ENCODE measurements at places on chromosomes 3 and 15. TPM values are rescaled to one million over a fixed set of nuclear protein-coding genes. Genes with fewer than 3 reads are reported as not detected.
A peak's percentile ranks its signal among the peaks of the same experiment; 100 is the strongest.

The SGO1 gene
- total RNA-seq, result 0.19 TPM

The FBXL22 gene
- total RNA-seq, result 17.7 TPM

The CASR gene
- not detected for total RNA-seq

The MEX3B gene
- 2.7 TPM for total RNA-seq

The LMOD3 gene
- not detected for total RNA-seq

The NRROS gene
- 10.6 TPM for total RNA-seq

The VIPR1 gene
- total RNA-seq, result 2.2 TPM

The PLD1 gene
- 30.9 TPM for total RNA-seq

The CCDC54 gene
- total RNA-seq, result not detected

GRCh38 chr15:38059665-38060064, 125.2 kb downstream of the TMCO5A start:
- DNase-seq, result no peak

GRCh38 chr3:81793410-81793809, 32.0 kb upstream of the GBE1 start:
- DNase-seq, result no peak

GRCh38 chr15:92801774-92802464, 98.2 kb upstream of the CHD2 start:
- peak; percentile 88 for DNase-seq

DNA sequence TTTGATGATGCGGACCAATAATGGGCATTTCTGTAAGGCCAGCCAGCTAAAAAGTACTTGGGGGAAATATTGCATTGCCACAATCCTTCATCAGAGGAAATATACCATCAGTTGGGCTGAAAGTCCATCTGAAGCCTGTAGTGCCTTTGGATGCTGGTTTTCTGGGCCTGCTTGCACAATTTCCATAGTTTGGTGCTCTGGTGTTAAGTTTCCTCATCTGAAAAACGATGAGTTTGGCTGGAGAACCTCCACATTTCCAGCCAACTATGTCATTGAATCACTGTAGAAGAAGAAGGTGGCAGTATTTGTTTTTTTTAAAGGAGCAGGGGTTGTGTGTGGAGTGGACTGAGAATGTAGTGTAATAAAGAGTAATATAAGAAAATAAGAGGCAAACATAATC, 10.1 kb downstream of the CCNB2 start:
- DNase-seq, result no peak

GRCh38 chr15:65869954-65870871, 922 bp downstream of the RAB11A start:
- DNase-seq, result peak; percentile 82

DNA sequence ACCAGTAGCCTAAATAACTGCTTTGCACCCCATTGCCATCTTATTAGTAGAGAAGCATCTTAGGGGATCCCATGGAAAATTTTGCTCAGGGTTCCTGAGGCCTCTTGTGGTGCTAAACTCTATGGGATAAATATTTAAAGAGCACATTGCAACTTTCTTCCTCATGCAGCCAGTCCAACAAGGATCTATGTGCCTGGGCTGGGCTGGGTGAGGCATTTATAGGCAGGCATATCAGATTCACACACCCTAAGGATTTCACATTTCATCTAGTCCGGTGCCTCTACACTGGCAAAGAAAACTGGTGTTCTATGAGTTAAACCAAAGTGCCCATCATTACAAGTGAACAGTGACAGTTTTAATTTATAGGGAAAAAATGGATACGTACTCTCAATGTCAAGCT, 512.3 kb downstream of the EDEM1 start:
- DNase-seq, result no peak

- no peak for DNase-seq
Observed at GRCh38 chr3:188111002-188111584, 42.9 kb upstream of the LPP start.

GRCh38 chr15:57675481-57676181, 30.9 kb upstream of the POLR2M start:
- DNase-seq, result no peak

GRCh38 chr3:133874761-133875438, 20.8 kb downstream of the RAB6B start:
- no peak for DNase-seq

DNA sequence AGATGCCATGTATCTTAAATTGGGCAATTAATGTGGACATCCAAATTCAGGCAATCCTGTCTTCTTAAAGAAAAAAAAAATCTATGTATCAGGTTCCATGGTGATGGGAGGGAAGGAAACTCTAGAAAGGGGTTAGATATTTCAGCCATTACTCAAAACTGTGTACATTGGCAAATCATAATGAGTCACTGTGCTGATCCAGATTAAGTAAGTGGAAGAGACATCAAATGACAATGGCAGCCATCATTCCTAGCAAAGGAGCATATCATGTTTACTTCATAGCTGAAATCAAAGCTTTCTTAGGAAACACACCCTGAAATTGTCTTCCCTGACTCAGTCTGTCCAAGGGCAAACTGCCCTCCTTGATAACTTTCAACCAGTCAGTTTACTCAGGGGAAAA, 713.3 kb upstream of the GBE1 start:
- DNase-seq, result no peak

DNA sequence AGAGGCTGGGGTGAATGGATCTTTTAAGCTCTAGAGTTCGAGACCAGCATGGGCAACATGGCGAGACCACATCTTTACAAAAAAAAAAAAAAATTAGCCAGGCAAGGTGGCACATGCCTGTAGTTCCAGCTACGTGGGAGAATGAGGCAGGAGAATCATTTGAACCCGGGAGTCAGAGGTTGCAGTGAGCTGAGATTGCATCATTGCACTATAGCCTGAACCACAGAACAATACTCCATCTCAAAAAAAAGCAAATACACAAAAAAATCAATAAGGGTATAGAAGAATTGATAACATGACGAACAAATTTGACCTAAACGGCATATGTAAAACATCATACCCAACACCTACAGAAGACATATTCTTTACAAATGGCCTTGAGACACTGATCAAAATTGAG, 668.4 kb downstream of the MECOM start:
- no peak for DNase-seq

DNA sequence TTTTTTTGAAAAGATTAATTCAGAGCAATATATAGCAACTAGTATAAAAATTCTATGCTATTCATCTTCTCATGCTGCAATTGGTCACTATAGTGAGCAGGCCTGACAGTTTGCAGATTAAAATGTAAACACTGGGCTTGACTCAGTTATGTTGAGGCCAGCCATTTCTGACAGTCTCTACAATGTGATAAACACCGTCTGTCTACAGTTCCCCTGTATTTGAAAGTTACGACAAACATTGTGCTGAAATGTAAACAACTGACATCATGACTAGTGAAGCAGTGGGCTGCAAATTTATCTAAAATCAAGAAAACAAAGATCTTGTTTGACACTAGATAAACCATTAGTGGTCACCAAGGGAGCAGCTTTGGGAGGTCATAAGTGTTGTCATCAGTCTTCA, 197.4 kb downstream of the ISL2 start:
- DNase-seq, result no peak

GRCh38 chr3:33076952-33077351, 20.0 kb downstream of the GLB1 start:
- no peak for DNase-seq

DNA sequence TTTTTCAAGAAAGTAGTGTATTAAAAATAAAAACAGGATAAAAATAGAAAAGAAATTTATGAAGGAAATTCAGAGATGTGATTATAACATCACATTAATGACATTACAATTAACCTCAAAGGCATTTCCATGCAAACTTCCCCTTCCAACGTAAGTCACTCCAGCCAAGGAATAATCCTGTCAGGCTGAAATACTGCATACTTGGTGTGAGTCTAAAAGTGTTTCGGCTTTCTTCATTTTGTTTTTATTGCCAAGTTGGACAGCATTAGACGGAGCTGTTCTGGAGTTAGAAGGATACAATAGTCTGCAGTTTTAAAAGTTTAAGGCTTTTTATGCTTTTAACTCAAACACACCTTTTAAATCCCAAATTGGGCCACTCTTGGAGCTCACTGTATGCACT, 435.0 kb downstream of the MECOM start:
- DNase-seq, result no peak

DNA sequence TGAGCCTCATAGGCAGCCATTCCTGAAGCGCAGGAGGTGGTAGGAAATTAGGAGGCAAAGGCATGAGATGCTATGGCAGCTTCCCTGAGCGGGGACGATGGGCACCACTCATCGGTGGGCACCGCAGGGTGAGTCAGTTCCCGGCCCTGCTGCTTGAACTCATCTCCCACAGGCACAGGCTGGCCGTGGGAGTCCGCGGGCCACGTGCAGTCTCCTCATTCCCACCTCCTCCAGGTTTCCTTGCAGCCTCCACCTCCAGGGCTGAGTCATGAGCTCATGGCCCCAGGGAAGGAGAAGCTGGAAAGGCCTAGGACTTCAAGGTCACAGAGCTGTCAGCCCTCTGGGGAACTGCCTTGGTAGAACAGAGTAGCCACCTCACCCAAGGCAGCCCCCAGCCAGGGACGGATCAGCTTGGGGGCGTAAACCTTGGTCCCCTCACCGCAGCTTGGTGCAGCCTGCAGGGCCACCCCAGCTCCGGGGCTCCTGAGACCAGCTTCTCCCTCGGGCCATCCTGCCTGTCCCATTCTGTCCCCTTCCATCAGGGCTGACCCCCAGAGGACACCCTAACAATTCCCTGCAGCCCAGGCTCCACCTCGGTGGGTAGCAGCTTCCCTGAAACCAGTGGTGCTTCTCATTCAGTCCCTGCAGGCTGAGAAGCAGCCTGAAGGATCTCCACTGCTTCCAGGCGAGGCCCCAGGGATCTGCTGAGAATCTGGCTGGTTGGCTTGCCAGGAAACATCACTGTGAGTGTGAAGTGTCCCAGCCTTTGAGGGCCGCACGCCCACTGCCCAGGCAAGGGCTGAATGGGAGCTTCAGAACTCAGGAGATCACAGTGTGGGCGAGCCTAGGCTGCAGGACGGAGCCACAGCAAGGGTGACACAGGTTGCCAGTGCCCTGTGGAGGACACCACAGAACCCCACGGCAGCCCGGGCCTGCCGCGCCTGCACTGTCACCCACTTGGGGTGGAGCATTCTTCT, 150.7 kb upstream of the MEF2A start:
- peak; percentile 79 for DNase-seq

DNA sequence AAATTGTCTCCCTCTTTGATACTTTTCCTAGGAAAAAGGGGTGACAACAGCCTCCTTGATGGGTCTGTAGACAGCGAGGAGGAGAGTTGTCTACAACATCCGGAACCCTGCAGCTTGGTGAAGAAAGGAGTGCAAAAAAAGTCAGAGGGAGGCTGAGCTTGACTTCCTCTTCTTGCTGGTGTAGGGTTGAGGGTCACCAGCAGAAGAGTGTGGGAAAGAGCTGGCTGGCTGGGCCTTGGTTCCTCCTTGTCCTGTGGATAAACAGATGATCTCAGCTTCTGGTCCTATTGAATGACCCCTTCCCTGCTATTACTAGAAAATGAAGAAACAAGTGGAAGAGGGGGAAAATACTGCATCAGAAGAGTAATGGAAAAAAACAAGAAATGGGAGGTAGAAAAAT, 20.4 kb downstream of the SLC7A14 start:
- DNase-seq, result no peak

DNA sequence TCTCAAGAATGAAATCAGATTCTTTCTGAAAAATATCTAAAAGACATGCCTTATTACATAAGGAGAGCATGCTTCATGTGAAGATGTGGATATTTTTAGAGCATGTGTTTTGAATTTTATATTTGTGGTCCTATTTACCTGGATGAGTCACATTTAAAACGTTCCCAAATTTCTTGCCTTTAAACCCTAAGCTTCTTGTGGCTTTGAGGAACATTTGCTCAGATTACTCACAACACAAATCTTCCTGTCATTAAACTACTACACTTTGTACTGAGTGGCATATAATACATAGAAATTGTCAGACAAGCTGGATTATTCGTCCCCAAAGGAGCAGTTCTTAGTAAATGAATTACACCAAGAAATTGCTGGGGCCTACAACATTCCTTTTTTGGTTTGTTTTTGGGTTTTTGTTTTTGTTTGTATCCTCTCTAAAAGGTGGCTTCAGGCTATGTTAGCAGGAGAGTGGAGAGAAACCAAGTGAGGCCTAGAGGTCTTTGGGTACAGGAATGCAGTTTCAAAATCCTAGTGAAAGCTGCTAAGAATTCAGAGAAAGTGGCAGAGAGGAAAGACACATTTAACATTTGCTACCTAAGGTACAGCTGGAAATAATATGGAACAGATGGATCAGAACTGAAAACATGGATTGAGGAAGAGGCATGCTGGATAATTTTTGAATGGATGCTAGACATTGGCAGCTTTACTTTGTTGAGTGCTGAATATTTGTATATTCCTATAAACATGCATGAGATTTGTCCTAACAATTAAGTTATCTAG, 128.1 kb downstream of the RPL22L1 start:
- no peak for DNase-seq

DNA sequence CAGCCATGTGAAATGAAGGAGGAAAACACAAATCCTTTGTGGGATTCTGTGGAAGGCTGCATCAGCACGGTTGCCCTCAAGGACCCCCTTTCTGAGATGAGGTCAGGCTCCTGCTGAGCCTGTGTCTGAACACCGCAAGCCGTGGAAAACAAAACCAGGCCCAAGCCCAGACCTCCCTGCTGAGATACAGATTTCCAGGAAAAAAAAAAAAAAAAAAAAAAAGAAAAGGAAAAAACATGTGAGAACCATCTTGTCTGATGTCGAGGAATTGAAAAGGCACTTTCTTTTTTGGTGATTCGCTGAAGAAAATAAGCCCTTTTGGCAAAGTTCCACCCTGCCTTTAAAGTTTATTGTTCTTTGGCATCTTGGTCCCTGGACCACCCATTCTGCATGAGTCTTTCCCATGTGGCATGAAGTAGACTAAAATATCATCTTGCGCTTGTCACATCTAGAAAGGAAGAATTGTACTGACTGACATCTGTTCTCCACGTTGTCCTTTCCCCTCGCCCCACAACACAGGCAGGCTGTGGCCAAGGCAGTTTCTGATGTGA, 117.6 kb downstream of the CHST2 start:
- DNase-seq, result no peak

GRCh38 chr3:56758539-56758981, 43.2 kb downstream of the ARHGEF3 start:
- DNase-seq, result no peak

- DNase-seq, result no peak
Observed at GRCh38 chr15:46858150-46858549, 859.2 kb upstream of the SEMA6D start.

DNA sequence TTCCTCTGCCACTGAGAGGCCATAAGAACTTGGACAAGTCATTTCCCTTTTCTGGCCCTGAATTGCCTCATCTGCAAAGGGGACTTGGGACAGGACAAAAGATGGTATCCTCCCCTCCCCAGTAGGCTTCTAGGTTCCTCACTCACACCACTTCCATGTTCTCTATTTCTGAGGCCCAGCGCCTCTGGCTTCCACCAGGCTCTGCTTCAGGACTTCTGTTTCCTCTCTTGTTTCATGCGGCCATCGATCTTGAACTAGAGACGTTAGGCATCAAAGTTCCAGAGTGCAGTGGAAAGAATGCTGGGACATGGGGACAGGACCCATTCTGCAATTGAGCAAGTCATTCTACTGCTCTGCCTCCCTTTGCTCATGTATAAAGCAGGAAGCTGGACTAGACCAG, 1.7 kb downstream of the TM4SF4 start:
- DNase-seq, result no peak

DNA sequence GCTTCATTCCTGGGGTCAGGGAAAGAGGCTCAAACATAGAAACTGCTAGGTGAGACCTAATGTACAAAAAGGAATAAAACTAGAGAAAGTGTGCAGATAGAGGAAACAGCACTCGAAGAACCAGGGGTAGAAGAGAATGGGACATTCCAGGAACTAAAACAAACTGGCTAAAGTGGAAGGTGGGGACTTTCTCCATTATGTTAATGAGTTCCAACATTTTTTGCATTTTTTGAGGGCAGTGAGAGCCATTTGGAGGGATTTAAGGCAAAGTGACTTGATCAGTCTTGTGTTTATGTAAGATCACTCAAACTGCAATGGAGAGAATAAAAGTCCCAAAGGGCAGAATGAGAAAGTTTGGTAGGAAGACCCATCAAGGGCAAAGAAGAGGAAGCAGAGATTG, 20.6 kb upstream of the SLC4A7 start:
- DNase-seq, result no peak
